CD4-positive, alpha-beta T cell treated with Interferon alpha-2 for 1 hour (primary cell): ENCODE measurements at places on chromosomes 2 and 18.

DNA sequence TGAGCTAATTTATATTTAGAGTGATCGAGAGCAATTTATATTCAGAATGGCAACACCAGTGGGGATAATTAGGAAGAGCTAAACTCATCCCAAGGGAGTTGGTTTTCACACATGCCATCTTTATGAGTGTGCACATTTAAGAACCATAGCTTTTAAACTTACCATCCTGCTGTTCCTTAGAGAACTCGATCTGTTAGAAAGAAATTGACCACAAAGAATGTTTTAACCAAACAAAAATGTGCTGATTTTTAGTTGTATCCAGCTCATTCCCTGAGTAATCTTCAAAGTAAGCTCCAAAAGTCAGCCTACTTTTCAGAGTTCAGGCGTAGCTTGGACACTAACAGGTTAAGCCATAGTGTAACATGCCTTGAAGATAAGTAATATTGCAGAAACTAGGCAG lies 12.6 kb downstream of the MYL1 start:
- DNase-seq, result no peak

DNA sequence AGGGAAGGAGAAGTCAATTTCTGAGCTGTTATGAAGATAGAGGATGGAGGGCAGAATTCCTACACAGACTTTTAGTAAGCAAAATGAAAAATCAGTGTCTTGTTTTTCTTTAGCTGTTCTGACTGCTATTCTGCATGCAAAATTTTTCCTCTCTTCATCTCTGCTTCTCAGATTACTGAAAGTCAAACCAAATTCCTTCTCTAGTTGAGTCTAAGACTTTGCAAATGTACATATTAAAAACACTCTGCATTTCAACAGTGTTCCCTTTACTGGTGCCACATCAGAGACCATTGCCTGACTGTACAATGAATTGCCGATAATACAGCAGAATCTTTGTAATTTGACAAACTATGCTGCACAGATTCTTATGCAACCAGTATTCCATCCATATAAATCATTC lies 198.8 kb downstream of the EXOC6B start:
- DNase-seq, result no peak

GRCh38 chr18:13541621-13542519 lies 184.5 kb downstream of the FAM210A start:
- no peak for DNase-seq

DNA sequence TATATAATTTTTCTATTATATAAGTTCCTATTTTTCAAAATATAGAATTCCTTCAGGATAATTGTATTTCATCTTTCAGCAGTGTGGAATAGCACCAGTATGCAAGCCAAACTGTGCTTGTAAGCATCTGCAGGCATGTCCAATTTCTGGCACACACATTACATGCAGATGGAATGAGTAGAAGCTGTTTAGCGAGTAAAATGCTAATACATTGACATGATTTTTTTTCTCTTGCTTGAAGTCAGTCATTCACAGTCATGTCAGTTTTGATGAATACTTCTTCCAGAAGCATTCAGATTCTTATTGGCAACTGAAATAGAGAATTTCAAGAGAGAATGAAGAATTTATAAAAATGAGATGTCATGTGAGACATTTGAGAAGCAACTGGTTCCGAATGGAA lies 109.4 kb downstream of the CERS6 start:
- DNase-seq, result no peak

DNA sequence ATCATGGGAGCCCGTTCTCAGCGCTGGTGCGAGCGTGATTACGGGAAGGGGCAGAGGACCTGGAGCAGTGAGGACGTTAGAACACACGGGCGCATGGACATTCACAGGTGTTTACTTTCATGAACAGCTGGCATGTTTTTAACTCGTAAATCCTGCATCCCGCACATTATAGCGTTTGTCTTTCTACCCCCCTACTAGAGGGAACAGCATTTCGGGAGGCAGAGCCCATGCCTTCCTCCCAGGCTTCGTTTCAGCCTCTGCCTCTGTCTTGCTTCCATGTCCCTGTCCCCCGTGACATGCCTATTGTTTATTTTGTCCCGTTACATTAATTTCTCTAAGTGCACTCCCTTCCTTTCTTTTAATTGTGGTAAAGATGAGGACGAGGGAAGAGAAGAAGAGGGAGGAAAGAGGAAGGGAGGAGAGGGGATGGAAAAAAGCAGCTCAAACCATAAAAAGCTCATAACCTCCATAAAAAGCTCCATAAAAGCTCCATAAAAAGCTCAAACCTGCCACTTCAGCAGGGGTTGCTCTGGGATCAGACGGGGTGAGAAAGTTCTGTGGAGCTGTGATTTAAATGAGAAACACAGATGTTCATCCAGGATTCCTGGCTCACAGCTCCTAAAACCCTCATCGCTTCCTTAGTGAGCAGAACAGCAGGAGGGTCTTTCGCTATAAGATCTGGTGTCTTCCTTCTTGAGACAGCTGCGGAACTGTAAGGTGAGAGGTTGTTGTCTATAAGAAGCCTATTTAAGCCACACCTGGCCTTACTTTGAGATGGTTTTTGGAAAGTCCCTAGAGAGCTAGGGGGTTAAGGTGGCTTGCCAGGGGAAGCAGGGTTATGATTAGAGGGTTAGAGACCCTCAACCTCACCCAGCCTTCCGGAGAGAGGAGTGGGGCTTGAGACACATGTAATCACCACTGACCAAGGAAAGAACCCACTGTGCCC lies 66.6 kb upstream of the SNTG2 start:
- DNase-seq, result no peak

- no peak for DNase-seq
Observed at GRCh38 chr18:35507192-35507591, 9.4 kb upstream of the INO80C start.

DNA sequence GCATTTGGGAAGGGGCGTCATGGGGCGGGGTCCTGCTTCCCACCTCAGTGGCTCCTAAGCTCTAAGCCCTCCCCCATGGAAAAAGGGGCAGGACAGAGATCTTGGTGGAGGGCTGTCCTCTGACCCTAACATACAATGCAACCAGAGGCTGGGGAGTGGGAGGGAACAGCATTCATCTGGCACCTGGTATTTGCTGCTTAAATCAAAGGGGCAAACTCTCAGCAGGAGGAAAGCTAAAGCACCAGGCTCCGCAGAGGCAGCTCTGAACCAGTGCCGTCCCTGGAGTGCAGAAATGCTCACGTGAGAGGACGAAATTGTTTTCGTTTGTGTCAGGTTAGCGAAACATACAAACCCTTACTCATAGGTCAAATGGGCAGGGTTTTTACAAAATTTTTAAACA lies 92.7 kb upstream of the PXDN start:
- DNase-seq, result no peak

DNA sequence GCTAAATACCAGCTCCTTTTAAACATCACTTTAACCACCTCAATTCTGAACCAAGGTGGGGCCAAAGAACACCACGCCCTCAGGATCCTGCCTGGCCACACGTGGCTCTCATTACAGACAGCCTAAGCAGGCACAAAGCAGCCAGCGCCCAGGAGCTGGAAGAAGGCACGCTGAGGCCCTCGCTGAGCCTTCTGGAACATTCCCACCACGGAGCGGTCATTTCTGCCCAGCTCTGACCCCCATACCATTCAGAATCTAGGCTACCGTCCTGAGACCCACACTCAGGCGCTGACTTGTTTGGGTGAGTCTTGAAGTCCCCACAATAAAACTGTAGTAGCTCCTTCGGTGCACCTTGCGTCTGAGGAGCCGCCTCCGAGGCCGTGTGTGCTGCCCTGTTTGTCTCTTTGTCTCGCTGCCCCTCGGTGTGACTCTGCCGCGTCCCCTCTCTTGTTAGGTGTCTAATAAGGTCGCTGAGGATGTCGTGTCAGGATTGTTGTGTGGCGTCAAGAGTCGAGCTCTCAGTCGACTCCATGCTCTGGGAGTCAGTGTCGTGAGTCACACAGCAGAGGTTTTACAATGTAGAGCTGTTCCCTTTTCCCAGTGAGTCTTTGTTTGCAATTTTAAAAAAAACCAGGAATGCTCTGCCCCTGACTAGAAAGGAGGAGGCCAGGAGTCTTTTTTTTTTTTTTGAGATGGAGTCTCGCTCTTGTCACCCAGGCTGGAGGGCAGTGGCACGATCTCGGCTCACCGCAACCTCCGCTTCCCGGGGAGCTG lies 242.4 kb downstream of the KLHL29 start:
- DNase-seq, result no peak
